Dermis blood vessel endothelial cell (primary cell): ENCODE measurements at places on chromosomes 1 and 21. TPM values are rescaled to one million over a fixed set of nuclear protein-coding genes. Genes with fewer than 3 reads are reported as not detected.
A peak's percentile ranks its signal among the peaks of the same experiment; 100 is the strongest.

GRCh38 chr1:150981805-150982712 is at the start of gene ANXA9:
Gene ANXA9 (plus strand): TSS chr1:150982292. CDS start chr1:150983106, 814 bp downstream.
- DNase-seq: no peak

- DNase-seq: no peak
Observed at GRCh38 chr1:246274186-246274585, 232.9 kb downstream of the SMYD3 start.

GRCh38 chr21:39630191-39630591 is 17.5 kb downstream of the B3GALT5 start:
- DNase-seq: no peak

DNA sequence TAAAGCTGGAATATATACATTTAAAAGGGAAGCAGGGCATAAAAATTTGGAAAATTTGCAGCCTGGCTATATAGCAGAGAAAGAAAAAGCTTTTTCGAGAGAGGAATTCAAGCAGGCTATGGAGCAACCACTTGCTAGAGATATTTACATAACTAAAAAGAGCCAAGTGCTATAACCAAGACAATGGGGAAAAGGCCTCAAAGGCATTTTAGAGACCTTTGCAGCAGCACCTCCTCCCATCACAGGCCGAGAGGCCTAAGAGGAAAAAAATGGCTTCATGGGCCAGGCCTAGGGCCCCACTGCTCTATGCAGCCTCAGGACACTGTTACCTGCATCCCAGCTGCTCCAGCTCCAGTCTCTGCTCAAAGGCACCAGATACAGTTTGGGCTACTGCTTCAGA is 37.0 kb downstream of the CAPN9 start:
- no peak for DNase-seq

DNA sequence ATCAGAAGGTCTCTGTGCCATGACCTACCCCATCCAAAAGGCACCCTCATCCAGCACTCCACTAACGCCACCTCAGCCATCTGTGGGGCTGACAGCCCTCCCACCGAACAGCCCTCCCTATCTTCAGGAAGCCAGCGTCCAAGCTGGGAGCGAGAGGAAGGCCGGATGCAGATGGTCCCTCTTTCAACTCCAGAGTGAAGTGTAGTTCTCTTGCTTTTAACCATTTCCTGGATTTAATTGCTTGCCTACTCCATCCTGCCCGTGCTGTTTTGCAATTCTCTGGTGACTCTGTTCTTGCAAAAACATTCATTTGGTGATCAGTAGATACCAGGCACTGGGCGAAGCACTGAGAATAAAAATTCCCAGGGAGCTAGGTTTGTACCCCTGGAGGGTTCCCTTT is 8.2 kb upstream of the DYRK1A start:
- DNase-seq: peak; percentile 97

- DNase-seq: no peak
Observed at GRCh38 chr1:76593618-76594017, 273.7 kb upstream of the ST6GALNAC5 start.

DNA sequence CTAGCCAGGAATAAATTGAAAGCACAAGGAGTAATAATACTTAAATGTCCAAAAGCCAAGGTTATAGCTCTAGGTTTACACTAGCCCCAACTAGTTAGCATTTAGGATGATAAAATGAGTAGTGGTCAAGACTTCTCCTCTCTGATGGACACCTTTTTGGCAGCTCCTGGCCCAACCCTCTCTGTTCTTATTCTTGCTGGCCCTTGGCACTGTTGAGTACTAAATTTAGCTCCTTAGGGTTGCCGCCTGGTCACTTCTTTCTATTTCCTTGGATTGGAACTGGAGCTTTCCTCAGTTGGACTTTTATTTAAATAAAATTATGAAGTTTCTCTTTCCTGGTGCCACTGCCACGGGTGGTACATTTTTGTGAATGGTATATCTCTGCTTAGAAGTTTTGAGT is 28.3 kb downstream of the ARID1A start:
- no peak for DNase-seq

- peak; percentile 10 for DNase-seq
Observed at GRCh38 chr1:202319381-202320080, 22.2 kb downstream of the UBE2T start.

DNA sequence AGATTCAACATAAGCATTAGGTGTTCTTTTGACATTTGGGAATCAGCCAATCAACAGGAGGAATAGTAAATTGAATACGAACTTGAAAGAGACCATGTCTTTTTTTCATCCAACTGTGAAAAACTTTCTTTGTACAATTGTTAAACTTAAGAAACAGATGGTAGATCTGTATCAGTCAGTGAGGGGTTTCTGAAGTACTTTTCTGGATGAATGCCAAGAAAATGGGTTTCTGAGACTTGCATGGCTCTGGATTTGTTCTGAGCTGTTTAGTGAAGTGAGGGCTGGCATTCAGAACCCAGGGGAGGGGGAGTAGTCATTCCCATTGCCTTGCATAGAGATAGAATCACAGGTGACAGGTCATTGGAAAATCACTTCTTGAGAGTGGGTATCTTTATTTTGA is 37.4 kb downstream of the PTPRC start:
- peak; percentile 3 for DNase-seq

DNA sequence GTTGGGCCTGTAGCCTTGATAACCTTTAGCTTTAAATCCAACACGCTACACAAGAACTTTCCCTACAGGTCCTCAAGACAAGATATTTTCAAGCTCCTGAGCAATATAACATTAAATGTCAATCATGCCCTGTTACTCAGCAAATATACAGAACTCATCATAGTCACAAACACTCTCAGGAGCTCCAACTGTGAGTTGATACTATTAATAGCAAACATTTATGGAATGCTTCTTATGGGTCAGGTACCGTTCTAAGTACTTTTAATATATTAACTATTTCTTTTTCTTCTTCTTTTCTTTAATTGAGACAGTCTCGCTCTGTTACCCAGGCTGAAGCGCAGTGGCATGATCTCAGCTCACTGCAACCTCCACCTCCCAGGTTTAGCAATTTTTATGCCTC is 10.1 kb downstream of the EYA3 start:
- DNase-seq: no peak

DNA sequence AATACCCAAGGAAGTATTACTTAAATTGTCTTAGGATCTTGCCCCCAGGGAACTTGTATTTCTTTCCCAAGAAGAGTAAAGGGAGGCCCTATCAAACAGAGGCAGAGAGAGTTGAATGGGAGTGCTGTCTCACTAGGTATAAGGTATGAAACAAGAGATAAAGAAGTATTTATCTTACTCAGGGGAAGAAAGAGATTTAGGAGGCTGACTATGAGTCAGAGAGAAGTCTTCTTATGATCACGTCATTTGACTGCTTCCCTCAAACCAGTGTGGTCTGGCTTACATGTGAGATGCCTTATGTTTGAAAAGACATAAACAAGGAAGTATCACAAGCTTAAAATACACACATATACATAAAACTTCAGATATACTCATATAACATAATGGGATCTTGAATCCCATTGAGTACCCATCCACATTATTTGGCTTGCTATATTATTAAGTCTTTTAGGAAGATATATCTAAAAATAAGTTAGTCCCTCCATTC is 29.6 kb downstream of the DUSP10 start:
- no peak for DNase-seq

DNA sequence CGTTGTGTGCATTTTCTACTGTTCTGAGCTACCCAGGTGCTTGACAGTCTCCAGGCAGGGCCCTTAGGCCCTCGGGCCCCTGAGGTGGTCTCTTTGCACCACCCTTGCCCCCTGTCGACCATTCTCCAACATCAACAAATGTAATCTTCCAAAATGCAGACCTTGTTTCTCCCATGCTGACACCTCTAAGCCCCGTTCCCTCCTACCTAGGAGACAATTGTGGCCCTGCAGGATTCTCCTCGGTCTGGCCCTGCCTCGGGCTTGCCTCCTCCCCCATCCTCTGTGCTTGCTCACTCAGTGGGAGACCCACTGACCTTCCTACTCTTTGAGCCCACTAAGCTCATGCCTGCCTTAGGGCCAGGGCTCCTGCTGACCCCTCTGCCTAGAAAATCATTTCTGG is 104.2 kb upstream of the TARDBP start:
- DNase-seq: no peak

DNA sequence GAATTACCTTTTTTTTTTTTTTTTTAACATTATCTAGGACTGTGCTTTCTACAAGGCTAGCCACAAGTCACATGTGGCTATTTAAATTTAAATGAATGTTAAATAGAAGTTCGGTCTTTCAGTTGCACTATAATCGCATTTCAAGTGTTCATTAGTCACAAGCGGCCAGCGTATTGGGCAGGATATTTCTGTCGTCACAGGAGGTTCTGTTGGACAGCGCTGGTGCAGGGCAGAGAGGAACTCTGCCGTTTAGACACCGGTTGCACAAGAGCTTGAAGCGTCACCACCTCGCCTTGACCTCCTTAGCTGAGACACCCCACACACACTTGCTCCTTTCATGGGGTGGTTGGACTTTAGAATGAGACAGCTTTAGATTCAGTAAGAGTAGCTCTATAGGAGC is 64.1 kb downstream of the BACE2 start:
- DNase-seq: no peak

- DNase-seq: no peak
Observed at GRCh38 chr1:65881067-65881594, 88.4 kb downstream of the PDE4B start.

PPM1J gene
- total RNA-seq: 0.68 and 0.74 TPM in 2 replicates

TMEM200B gene
- total RNA-seq: 0.28 and 0.34 TPM in 2 replicates

PLPP3 gene
- 39.1 and 49.2 TPM in 2 replicates for total RNA-seq

ADAMTS5 gene
- total RNA-seq: 0.33 and 0.34 TPM in 2 replicates

KCNE2 gene
- total RNA-seq: not detected in 2 replicates
